Activated CD4-positive, alpha-beta memory T cell treated with anti-CD3 and anti-CD28 coated beads for 36 hours (primary cell): ENCODE measurements at places on chromosomes 12 and 14. TPM values are rescaled to one million over a fixed set of nuclear protein-coding genes. Genes with fewer than 3 reads are reported as not detected.

DNA sequence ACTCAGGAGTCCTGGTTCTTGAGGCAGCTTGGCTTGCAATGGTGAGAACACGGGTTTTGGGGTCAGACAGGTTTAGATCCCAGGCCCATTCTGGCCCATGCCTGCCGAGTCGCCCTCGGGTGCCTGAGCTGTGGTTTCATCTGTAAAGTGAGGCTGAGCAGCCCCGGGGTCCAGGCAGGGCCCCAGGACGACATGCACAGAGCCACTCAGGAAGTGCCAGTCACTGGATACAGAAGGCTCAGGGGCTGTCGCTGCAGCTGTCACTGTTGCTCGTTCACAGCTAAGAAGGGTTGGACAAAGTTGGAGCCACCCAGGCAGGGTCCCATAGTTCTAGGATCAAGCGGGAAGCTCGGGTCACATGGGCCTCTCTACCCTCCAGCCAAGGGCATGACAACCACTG lies 403.1 kb downstream of the BCL11B start:
- DNase-seq: no peak

DNA sequence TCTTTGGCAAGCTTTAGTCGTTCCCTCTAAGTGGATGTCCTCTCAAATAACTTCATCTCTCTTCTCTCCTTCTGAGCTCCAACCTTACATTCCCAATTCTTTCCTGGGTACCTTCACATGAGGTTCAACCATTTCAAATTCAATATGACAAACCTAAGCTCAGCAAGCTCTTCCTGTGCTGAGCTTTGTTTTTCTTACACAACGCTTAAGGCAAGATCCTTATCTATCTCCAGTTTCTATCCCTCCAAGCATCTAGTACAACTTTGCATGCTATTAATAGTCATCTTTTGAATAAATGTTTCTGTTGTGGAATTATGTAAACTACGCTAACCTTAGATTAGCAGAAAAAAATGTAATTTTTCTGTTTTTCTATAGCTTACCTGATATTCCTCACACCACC lies 63.7 kb upstream of the IFNG-AS1 start:
- DNase-seq: no peak

DNA sequence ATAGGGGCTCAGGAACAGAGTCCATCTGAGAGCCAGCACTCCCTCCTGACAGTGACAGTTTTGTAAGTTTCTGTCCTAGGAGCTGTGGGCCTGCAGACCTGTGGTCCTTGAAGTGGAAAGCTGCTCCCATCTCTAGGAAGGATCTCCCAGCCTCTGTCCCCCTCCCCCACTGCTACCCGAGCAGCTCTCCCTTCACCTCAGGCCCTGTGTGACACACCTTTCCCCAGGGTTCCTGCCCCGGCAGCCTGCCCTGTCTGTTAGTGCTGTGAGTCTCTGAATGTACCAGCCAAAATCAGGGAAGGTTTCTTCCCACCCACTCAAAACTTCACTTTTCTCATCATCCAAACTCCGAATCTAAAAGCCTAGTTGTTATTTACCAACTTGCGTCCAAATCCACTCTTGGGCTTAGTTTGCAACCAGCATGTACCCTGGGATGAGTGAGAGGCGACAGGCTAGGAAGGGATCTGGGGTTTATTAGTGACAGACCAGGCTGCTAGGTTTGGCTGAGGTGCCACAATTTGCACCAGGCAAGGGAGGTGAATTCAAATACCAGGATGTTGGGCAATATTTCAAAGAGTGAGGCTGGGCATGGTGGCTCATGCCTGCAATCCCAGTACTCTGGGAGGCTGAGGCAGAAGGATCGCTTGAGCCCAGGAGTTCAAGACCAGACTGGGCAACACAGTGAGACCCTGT lies 39.9 kb downstream of the NINJ2 start:
- no peak for DNase-seq

GRCh38 chr12:1830401-1830845 lies 10.1 kb downstream of the LRTM2 start:
- no peak for DNase-seq

- no peak for DNase-seq
These were observed 69.3 kb downstream of the PRKD1 start for GRCh38 chr14:29858299-29858698.

DNA sequence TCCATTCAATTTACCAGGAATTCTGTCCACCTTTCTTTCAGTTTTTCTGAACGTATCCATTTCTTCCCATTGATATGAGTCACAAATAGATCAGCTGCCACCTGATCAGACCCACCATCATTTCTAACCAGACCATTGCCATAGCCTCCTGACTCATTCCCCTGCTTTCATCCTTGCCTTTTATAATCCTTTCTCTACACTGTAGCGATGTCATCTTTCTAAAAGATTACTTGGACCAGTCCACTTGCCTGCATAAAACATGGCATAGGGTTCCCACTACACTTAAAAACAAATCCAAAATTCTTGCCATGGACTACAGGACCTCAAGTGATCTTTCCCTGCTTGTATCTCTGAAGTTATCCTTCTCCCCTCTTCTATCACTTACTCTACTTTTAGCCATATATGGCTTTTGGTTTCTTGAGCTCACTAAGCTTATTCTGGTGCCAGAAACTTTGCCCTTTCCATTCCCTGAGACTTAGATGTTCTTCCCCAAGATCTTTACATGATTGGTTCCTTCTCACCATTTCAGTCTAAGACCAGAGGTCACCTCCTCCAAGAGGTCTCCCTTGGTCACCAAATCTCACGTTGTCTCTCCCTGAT lies 149.5 kb upstream of the KRR1 start:
- no peak for DNase-seq

Gene PTGDR
- 0.12 TPM for total RNA-seq

Gene ANO2
- total RNA-seq: not detected

Gene B3GNT4
- 2.3 TPM for total RNA-seq
